A172 (cell line): ENCODE measurements at places on chromosomes 11 and 22.

- no peak for DNase-seq
These were observed 2.9 kb downstream of the NF2 start for GRCh38 chr22:29606320-29606719.

GRCh38 chr22:38871360-38872171 lies 450 bp downstream of the CBX6 start:
- DNase-seq = no peak

- DNase-seq = no peak
These were observed 103.0 kb downstream of the DBX1 start for GRCh38 chr11:20056950-20057943.

- DNase-seq = no peak
These were observed 10.0 kb upstream of the ANKRD13D start for GRCh38 chr11:67278939-67279588.
